ENCODE measurements at places on chromosomes 7 and 10.

GRCh38 chr10:77037735-77038403 lies 599.7 kb downstream of the KCNMA1 start:
- DNase-seq, result no peak

GRCh38 chr7:66957595-66958290 lies 36.7 kb downstream of the TMEM248 start:
- DNase-seq, result no peak

GRCh38 chr7:111654343-111654742 lies 92.1 kb upstream of the IMMP2L start:
- DNase-seq, result no peak

DNA sequence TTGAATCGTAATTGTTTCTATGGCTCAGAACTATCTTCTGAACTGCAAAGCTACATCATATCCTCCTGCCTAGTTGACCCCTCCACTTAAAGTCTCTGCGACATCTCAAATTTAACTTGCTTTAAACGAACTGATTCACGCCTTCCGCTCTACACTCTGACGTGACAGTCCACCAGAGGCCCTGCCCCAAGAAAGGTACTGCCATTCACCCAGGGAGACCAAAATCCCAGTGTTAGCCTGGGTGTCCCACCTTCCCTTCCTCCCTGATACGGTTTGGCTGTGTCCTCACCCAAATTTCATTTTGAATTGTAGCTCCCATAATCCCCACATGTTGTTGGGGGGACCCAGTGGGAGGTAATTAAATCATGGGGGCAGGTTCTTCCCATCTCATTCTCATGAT lies 90.8 kb downstream of the CPXM2 start:
- no peak for DNase-seq

DNA sequence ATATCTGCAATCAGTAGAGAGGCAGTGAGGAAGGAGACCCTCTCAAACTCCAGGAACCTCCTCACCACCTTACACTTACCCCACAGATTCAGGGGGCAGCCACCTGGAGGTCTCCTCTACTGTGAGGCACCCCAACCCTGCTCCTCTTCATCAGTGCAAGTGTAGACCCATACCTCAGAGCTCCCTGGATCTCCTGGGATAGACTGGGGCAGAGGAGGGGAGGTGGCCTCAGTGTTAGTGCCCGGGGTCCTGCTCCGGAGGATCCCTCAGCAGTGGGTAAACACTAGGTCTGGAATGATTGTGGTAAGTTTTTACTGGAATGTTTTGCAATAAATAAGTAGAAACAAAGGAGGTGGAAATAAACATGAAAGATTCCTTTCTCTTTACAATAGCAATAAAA lies 31.1 kb downstream of the ANTXRL start:
- no peak for DNase-seq

GRCh38 chr10:33133557-33133956 lies 175.5 kb upstream of the ITGB1 start:
- DNase-seq, result no peak

DNA sequence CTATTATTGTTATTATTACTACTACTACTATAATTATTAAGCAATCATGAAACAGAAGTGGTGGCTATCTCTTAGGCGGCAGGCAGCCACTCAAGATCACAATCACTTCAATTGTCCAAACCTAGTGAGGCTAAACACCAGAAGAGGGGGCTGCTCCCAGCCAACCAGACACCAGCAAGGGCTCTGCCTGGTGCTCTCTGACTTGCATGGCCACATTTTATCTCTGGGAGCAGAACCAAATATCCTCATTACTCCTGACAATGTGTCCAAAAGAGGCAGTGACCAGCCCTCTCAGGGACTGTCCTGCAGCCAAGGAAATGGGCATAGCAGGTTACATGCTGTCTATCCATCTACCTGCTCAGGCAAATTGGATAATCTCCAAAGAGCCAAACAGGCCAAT lies 187.4 kb upstream of the PDE1C start:
- no peak for DNase-seq

DNA sequence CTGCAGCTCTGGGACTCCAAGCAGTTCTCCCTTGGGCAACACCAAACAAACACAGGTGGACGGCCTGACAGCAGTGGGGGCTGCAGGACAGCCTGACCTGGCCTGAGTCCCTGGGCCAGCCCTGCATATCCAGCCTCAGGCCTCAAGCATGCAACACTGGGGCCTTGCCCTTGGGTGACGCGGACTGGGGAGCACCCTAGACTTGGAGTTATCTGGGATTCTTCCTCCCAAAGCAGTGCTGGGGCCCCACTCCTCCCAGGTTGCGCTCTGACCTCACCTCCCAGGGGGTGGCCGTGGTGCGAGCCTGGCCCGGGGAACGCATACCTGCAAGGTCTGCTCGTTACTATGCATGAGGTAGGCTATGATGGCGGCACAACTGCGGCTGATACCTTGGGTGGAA lies 6.2 kb upstream of the TMEM120A start:
- no peak for DNase-seq

GRCh38 chr7:103857435-103857834 lies 132.0 kb downstream of the RELN start:
- no peak for DNase-seq

DNA sequence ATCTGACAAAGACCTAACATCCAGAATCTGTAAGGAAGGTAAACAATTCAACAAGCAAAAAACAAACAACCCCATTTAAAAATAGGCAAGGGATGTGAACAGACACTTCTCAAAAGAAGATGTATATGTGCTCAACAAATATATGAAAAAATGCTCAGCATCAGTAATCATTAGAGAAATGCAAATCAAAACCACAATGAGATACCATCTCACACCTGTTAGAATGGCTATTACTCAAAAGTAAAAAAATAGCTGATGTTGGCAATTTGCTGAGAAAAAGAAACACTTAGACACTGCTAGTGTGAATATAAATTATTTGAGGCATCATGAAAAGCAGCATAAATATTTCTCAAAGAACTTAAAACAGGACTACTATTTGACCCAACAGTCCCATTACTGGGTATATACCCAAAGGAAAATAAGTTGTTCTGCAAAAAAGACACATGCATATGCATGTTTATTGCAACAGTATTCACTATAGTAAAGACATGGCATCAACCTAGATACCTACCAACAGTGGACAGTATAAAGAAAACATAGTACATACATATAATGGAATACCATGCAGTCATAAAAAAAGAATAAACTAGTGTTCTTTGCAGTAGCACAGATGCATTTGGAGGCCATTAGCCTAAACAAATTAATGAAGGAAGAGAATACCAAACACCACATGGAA lies 980.1 kb downstream of the KCNMA1 start:
- DNase-seq, result no peak
